GM23248 (cell line): ENCODE measurements at places on chromosomes 11 and 22. TPM values are rescaled to one million over a fixed set of nuclear protein-coding genes. Genes with fewer than 3 reads are reported as not detected.

DNA sequence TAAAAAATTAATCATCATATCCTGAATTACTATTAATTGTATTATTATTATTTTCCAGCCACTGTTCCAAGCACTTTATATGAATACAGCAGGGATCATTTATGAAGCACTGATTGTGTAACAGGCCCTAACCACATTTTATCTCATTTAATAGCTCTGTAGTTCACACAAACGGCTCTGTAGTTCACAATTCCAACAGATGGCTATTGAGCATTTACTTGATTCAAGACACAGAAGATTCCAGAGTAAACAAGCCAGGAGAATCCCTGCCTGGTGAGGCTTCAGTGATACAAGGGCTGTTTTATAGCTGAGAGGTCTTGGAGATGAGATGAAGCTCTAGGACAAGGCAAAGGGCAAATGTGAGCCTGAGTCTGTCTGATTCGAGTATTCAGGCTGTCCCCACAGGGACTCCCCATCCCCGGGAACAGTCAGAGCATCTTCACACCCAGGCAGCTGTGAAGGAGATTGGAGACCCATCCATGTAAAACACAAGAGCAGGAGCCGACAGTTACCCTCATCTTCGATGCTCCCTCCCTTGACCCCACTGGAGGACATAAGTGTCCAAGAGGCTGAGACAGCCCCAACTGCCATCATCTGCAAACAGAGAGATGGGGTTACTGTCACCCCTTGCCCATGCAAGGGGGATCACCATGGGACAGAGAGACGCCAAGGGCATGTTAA lies 222.5 kb downstream of the MN1 start:
- peak; percentile 46 for DNase-seq

Gene WT1
- not detected in 2 replicates for polyA plus RNA-seq

GRCh38 chr11:33696931-33697638 lies 3.5 kb downstream of the C11orf91 start:
- no peak for DNase-seq

Gene OR52E8
- not detected in 2 replicates for polyA plus RNA-seq

Gene POU2AF3
- not detected in 2 replicates for polyA plus RNA-seq

DNA sequence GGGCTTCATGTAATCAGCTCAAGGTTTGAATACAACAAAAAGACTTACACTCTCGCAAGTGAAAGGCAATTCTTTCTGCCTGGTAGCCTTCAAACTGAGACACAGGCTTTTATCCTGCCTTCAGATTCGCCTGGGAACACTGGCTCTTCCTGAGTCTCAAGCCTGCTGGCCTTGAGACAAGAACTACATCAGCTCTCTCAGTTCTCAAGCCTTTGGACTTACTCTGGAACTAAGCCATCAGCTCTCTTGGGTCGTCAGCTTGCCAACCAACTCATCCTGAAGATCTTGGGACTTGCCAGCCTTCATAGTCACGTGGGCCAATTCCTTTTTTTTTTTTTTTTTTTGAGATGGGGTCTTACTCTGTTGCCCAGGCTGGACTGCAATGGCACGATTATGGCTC lies 35.7 kb upstream of the LRRC10B start:
- DNase-seq: peak; percentile 92

- no peak for DNase-seq
Measured at GRCh38 chr22:41222846-41223507, 17.8 kb downstream of the CHADL start.

Gene OR51B2
- polyA plus RNA-seq: not detected in 2 replicates

DNA sequence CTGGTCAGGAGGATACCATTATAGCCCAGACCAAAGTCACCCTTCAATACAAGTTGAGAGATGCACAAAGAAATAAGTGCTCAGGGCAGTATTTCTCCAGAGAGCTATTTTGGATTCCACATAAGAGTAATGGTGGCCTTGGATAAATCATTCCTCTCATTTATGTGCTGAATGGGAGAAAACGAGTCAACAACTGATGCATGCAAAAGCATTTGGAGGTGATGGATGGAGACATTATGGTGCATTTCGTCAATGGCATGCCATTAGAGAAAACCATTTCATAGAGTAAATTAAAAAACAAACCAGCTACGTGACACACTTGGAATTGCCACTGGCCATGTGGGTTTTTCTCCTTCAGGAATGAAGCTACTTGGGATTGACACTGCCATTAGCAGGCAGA lies 81.2 kb downstream of the ARL14EP start:
- no peak for DNase-seq

DNA sequence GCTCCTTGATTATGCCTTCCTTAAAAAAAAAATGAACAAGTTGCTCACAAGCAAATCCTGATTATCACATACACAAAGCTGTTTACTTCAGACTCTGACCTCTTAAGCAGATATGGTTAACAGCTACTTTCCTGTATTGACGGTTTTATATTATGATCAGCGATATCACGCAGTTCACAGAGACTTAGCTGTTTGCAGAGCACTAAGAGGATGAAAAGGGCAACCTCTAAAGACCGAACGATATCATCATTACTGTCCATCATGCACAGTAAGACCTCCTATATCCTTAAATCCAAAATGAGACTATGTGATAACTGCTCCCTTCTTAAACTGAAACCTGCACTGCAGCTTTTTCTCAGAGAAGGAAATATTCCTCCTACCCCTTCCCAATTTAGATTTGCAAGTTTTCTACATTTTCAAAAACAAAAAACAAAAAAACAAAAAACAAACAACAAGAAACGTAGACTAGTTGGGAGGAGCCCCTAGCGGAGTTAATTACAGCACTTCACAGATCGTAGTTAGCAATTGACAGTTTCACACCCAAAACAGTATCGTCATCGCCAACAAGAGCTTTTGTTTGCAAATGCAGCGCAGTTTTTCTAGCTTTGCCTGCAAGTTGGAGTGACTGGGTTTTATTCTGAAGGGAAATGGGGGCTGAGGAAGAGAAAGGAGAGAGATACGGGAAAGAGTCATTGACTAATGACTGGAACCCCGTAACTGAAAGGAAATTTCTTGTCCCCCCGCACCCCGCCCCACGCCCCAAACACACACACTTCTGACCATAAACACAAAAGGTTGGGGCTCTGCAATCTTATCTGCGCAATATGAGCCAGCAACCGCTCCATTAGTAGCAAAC lies 1.2 kb downstream of the DDX6 start:
- DNase-seq: peak; percentile 60

- DNase-seq: no peak
Measured at GRCh38 chr11:67486481-67487195, 3.8 kb downstream of the AIP start.

- no peak for DNase-seq
Measured at GRCh38 chr11:121341609-121342008, 49.0 kb downstream of the SC5D start.

- no peak for DNase-seq
Measured at GRCh38 chr22:20011123-20011992, 5.3 kb downstream of the ARVCF start.

- no peak for DNase-seq
Measured at GRCh38 chr11:4569075-4569474, 12.5 kb upstream of the OR52I2 start.

GRCh38 chr11:45973601-45974000 lies 51.1 kb downstream of the LARGE2 start:
- no peak for DNase-seq

GRCh38 chr22:45915151-45915550 lies 61.8 kb downstream of the WNT7B start:
- DNase-seq: no peak

DNA sequence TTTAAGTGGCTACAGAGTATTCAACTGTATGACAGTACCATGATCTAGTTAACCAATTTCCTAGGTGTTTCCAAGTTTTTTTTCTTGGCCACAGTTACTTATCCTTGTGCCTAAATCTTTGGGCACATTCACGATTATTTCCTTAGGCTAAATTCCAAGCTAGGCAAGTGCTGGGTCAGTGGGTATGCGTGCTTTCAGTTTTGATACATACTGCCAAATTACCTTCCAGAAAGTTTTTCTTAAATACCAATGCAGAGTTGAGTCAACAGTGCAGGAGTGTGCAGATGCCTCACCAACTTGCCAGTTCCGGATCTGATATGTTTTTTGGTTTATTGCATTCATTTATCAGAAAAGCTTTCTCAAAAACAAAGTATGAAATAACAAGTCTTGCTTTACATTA lies 67.9 kb upstream of the OR4B1 start:
- no peak for DNase-seq

Gene ZPR1
- polyA plus RNA-seq: 71.3 and 76.8 TPM in 2 replicates

DNA sequence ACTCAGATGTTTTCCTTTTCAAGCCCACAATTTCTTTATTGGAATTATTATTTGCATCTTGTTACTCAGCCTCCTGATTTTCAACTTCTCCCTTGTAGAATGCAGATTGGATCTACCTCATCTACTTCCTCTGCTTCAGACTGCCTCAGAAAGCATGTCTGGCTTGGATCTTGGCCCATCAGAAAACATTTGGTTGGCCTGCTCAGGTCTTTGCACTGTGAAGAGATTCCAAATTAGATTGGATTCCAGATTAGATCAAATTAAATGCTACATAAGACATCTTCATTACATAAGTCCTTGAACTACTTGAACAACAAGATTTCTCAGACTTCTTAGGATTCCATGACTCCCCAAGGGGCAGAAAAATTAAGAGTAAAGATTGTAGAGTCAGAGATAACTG lies 358.0 kb downstream of the DLG2 start:
- DNase-seq: no peak

- peak; percentile 56 for DNase-seq
Measured at GRCh38 chr22:24392218-24392931, 35.0 kb upstream of the ADORA2A start.

DNA sequence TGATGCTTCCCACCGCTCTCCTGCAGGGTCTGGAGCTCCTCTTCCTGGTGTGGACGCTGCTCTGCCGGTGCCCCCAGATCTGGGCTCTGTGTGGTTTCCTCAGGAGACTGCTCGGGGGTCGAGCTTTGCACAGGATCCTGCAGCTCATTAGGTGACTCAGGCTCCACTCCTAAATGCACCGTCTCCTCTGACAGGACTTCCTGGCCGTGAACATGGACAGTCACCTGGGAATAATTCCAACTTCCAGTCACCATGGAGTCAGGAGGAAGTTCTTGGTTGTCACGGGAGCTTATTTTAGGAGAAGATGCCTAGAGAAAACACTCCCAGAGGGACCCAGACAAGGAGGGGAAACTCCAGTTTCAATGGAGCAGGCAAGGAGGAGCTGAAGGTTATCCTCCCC lies 11.9 kb downstream of the ZNF202 start:
- DNase-seq: peak; percentile 58

- no peak for DNase-seq
Measured at GRCh38 chr11:4699697-4700435, 2.2 kb upstream of the OR51E2 start.

Gene MMP13
- polyA plus RNA-seq: not detected in 2 replicates

- peak; percentile 71 for DNase-seq
Measured at GRCh38 chr22:44669561-44669976, 32.4 kb upstream of the PRR5 start.

- DNase-seq: no peak
Measured at GRCh38 chr22:22955276-22955798, 67.7 kb downstream of the IGLL5 start.

Gene BTG4
- 0.33 TPM in 1 of 2 replicates, not detected in the other for polyA plus RNA-seq

GRCh38 chr22:26448941-26449340 lies 19.9 kb downstream of the ASPHD2 start:
- no peak for DNase-seq

DNA sequence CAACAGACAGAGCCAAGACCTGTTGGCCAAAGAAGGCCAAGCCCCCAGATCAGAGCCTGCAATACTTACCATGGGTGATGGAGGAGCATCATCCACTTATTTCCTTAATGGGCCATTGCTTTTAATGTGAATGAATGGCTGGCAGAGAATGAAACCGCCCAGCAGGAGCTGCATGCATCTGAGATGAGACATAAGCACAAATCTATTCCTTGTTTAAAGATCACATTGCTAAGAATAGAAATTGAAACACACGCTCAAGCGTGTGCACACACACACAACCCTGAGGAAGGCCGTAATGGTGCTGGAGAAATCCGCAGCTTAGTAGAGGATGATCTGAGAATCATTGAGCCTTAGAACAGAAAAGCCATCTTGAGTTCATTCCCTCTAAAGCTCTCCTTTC lies 5.3 kb upstream of the RRAS2 start:
- DNase-seq: no peak

GRCh38 chr22:22210375-22210774 lies 34.2 kb upstream of the VPREB1 start:
- peak; percentile 89 for DNase-seq

DNA sequence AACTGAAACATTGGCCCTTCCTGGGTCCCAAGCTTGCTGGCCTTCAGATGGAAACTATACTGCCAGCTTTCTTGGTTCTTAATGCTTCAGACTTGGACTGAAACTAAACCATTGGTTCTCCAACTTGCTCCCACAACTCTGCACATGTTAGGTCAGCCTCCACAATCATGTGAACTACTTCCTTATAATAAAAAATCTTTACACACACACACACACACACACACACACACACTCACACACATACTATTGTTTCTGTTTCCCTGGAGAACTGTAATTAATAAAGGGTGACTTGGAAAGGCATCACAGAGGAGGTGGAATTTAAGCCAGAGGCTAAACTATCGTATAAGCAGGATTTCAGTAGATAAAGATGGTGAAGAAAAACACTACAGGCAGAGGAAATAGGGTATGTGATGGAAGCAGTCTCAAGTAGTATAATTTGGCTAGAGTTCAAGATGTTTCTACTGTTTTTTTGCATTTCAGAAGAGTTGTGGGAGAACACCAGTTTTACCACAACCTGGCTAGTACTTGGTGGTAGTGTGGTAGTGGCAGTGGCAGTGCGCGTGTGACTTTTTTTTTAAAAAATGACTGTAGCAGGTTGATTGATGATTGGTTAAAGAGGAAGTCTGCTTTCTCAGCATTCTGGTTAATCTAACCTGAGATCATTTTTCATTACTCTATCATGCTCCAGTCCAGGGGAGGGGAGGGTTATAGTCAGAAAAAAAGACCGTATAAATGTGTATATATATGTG lies 70.1 kb downstream of the PDE3B start:
- no peak for DNase-seq

DNA sequence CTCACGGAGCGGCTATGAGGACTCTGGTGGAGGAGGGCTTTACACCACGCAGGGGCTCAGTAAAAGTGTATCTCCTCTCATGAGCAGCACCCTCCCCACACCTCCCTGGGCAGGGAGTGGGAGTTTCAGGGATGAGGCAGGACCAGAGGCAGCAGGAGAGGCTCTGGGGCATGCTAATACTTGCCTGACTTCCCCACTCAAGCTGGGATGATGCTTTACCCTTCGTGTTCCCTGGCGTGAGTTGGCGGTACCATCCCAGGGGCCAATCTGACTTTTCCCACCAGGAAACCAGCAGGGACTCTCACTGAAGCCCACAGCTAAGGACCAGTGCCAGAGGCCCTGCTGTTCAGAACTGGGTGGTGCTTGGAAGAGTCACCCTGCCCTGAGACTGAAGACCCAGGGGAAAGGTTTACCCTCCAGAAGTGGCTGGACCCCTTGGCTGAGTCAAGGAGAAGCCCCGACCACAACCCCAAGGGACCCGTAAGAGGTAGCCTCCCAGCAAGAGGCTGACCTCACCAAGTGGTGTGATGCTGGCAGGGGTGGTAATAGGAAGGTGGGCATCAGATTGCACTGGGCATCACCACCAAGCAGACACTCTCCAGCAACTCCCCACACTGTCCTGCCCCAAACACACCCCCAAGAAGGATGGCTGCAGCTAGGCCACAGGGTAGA lies 65.6 kb downstream of the THAP12 start:
- DNase-seq: no peak

Gene PTPRCAP
- 0.43 and 0.68 TPM in 2 replicates for polyA plus RNA-seq

Gene OR10D3
- not detected in 2 replicates for polyA plus RNA-seq

Gene KCNQ1
- polyA plus RNA-seq: not detected in 2 replicates
